Forelimb muscle (tissue), 1 donor: ENCODE measurements at places on chromosomes 4 and X. TPM values are rescaled to one million over a fixed set of nuclear protein-coding genes. Genes with fewer than 3 reads are reported as not detected.

MSX1 gene
- 1.9 TPM for polyA plus RNA-seq

OGT gene
- polyA plus RNA-seq = 145 TPM

GAGE10 gene
- polyA plus RNA-seq = not detected

NHS gene
- polyA plus RNA-seq = 1.4 TPM

IBSP gene
- not detected for polyA plus RNA-seq
